ENCODE measurements at places on chromosomes 4 and X.

DNA sequence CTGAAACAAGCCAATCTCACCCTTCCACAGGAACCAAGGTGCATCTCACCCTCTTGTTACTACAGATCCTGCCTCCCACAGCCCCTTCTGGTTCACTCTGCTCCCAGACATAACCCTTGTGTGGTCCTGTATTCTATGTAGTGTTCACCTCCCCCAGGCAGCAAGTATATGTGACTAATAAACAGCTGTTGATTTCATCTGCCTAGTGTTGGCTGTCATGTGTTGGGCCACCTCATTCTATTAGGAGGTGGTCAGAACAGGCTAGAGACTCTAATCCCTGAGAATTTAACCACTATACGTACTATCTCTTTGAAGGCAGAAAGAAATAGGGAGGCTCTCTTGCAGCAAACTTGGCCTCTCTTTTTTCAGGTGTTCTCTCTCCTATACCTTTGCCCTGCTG lies 134.3 kb upstream of the RPL34 start:
- H3K27me3 ChIP-seq, result no peaks in the 10 kb centered on the region
- no peaks in the 10 kb centered on the region for H3K36me3 ChIP-seq
- no peaks in the 10 kb centered on the region for H3K4me1 ChIP-seq

GRCh38 chrX:10579112-10580011 lies 41.0 kb downstream of the MID1 start:
- DNase-seq, result peak; percentile 78
- peak overlapping the region; percentile 97 for H3K27ac ChIP-seq
- peak overlapping the region; percentile 30 for H3K4me3 ChIP-seq
- H3K4me1 ChIP-seq, result peaks cover 49% of the 10 kb centered on the region

GRCh38 chr4:67785528-67785927 lies 31.3 kb upstream of the GNRHR start:
- no peak overlapping the region for H3K4me3 ChIP-seq
- no peak overlapping the region for H3K27ac ChIP-seq
- H3K4me1 ChIP-seq, result peaks cover 7% of the 10 kb centered on the region
- H3K27me3 ChIP-seq, result no peaks in the 10 kb centered on the region
- no peak for DNase-seq

DNA sequence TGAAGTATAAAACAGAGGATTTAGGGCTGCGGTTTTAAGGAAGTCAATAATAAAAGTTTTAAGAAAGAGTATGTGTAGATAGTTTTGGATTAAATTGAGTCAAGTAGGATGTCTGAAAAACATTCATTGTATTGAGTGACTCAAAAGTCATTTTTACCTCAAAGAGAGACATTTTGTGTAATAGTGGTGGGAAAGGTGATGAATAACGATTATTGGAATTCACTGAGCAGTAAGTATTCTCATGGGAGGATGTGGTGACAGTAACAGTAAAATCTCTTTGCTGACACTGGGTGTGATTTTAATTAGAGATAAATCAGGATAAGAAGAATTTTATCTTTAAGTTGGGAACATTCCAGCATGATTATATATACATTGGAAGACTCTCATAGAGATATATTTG lies 233.6 kb downstream of the PDHA2 start:
- DNase-seq, result peak; percentile 1
- H3K27me3 ChIP-seq, result no peaks in the 10 kb centered on the region
- H3K27ac ChIP-seq, result no peak overlapping the region
- no peak overlapping the region for H3K4me3 ChIP-seq

GRCh38 chr4:151862766-151863165 lies 102.0 kb upstream of the GATB start:
- no peaks in the 10 kb centered on the region for H3K36me3 ChIP-seq
- H3K4me3 ChIP-seq, result no peak overlapping the region
- H3K4me1 ChIP-seq, result no peaks in the 10 kb centered on the region
